ENCODE measurements at places on chromosomes 3 and 15. TPM values are rescaled to one million over a fixed set of nuclear protein-coding genes. Genes with fewer than 3 reads are reported as not detected.

TGM4 gene
- total RNA-seq, result 0.13 TPM

GPX1 gene
- total RNA-seq, result 363 TPM

ARNT2 gene
- total RNA-seq, result 0.27 TPM

ISLR2 gene
- total RNA-seq, result not detected

SH3GL3 gene
- total RNA-seq, result not detected

LRRC34 gene
- total RNA-seq, result 7.2 TPM

SPATA12 gene
- 0.07 TPM for total RNA-seq

CLK3 gene
- total RNA-seq, result 41.5 TPM

MST1 gene
- 2.3 TPM for total RNA-seq

SKOR1 gene
- total RNA-seq, result 0.07 TPM

EFHB gene
- not detected for total RNA-seq

RYR3 gene
- total RNA-seq, result under 0.01 TPM

DNAH1 gene
- 2.9 TPM for total RNA-seq

SHC4 gene
- total RNA-seq, result 0.53 TPM

SLC12A8 gene
- 0.80 TPM for total RNA-seq

RGMA gene
- not detected for total RNA-seq

TEX55 gene
- not detected for total RNA-seq

PFN2 gene
- total RNA-seq, result 141 TPM

OXNAD1 gene
- total RNA-seq, result 14.6 TPM

P2RY14 gene
- not detected for total RNA-seq

VIPR1 gene
- 3.2 TPM for total RNA-seq

ANKRD63 gene
- 0.22 TPM for total RNA-seq

SPTBN5 gene
- total RNA-seq, result 8.5 TPM

NIPA2 gene
- total RNA-seq, result 118 TPM

FANCD2OS gene
- total RNA-seq, result not detected

RBP2 gene
- total RNA-seq, result not detected

DLL4 gene
- total RNA-seq, result 72.7 TPM

ROPN1 gene
- not detected for total RNA-seq

CCR3 gene
- not detected for total RNA-seq

RIOX2 gene
- 35.8 TPM for total RNA-seq
